ENCODE measurements at places on chromosomes 12 and 14.
A peak's percentile ranks its signal among the peaks of the same experiment; 100 is the strongest.

- DNase-seq: no peak
Observed at GRCh38 chr12:10688042-10688441, 14.2 kb upstream of the STYK1 start.

GRCh38 chr12:101795013-101795412 lies 35.7 kb downstream of the GNPTAB start:
- no peak for DNase-seq

GRCh38 chr12:96404696-96405095 lies 4.5 kb upstream of the CDK17 start:
- DNase-seq: peak; percentile 35

GRCh38 chr12:65836419-65837197 lies 12.3 kb downstream of the HMGA2 start:
- DNase-seq: no peak

DNA sequence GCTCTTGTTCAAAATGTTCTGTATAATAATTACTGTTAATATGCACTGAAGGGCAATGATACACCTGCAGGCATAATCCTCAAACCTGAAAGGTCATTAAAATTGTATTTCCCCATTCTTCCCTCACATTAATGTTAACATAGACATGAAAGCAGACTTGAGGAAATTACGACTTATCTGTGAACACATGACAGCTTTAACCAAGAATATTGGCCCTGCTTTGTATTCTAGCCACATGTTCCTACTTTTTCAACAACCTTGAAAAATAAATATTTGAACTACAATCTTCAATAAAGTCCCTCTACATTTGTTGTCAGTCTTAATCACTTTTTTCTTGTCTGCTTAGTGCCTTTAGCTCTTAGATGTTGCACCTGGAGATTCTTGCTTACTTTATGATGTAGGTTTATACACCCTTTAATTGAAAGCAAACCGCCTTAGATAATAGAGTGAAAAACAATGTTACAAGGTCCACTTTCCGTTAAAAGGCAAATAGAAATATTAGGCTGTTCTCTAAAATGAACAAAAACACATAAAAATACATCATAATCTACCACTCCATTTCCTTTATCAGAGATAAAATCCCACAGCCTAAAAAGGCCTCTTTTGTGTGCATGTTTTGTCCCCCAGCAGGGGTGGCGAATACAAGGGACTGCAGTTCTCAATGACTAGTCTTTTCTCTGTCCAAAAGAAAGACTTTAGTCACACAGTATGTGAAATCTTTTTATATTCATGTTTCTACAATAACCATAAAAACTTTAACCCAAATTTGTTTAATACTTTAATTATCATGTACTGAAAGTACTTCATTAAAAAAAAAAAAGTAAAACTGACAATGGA lies 55.9 kb downstream of the ZFC3H1 start:
- no peak for DNase-seq

- no peak for DNase-seq
Observed at GRCh38 chr14:103856607-103857006, 9.2 kb upstream of the PPP1R13B start.

DNA sequence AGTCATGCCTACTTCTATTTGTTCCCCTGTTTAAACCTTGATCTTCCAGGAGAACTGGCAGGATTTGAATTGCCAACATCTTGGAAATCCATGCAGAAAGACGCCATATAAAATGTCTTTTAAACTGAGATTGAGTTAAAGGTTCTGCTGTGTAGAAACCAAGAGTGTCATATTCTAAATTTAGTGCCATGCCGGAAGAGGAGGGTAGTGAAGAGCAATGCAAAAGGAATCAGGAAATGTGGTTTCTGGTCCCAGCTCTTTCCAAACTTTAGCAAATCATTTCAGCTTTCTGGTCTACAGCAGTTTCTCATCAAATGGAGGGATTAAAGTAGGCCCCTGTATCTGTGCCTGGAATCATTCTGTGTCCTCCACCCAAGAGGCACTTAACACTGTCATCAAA lies 85.7 kb downstream of the BTG1 start:
- DNase-seq: peak; percentile 69

- DNase-seq: peak; percentile 84
Observed at GRCh38 chr14:75589931-75590330, 11.5 kb downstream of the FLVCR2 start.

- no peak for DNase-seq
Observed at GRCh38 chr14:36022765-36023410, 153.6 kb downstream of the PTCSC3 start.

DNA sequence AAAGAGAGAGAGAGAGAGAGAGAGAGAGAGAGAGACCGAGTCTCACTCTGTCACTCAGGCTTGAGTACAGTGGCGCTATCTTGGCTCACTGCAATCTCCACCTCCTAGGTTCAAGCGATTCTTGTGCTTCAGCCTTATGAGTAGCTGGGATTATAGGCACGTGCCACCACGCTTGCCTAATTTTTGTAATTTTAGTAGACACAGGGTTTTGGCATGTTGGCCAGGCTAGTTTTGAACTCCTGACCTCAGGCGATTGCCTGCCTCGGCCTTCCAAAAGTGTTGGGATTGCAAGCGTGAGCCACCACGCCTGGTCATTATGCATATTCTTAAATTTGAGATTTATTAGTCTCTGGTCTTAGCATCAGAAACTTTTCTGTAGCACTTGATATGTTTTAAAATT lies 317.9 kb upstream of the ATP2B1 start:
- no peak for DNase-seq

- peak; percentile 81 for DNase-seq
Observed at GRCh38 chr14:55123101-55123500, 6.0 kb upstream of the LGALS3 start.

GRCh38 chr14:67438969-67439368 lies 27.0 kb upstream of the PLEK2 start:
- no peak for DNase-seq

DNA sequence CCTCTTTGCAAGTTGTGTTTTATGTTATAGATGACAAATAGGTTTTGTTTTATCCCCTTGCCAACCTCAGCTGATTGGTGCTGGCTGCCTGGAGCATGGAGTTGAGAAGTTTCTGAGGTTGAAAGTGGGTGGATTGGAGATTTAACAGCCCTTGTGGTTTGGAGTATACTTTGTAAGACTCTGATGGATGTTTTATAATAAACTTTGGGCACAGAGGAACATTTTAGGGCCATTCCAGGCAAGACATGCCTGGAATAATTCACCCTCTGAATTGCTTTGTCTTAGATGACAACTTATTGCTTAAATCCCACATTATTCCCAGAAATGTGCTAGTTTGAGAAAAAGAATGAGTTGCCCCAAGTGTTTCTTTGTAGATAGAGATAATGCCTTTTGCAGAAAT lies 158.9 kb downstream of the SLC5A8 start:
- no peak for DNase-seq

DNA sequence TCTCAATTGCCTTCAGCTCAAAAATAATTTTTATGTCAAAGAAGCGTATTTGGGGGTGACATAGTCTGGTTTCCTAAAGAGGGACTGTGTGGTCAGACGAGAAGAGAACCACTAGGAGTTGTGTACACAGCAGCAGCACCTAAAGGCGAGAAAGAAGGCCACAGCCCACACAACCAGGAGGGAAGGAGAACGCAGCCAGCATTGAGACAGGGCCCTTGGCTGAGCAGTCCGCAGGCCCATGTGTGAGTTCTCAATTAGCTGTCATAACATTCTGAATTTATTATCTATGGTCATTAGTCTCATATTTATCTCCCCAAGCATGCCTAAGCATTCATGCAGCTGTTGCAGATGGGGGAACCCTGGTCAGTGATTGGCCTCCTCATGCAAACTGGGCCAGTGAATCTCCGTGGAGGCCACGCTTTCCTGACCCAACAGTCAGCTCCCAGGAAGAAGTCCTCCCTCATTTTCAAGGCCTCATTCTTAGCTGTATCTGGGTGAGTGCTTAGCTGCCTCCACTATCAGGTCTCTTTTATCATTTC lies 81.2 kb upstream of the ATF7IP start:
- DNase-seq: no peak

DNA sequence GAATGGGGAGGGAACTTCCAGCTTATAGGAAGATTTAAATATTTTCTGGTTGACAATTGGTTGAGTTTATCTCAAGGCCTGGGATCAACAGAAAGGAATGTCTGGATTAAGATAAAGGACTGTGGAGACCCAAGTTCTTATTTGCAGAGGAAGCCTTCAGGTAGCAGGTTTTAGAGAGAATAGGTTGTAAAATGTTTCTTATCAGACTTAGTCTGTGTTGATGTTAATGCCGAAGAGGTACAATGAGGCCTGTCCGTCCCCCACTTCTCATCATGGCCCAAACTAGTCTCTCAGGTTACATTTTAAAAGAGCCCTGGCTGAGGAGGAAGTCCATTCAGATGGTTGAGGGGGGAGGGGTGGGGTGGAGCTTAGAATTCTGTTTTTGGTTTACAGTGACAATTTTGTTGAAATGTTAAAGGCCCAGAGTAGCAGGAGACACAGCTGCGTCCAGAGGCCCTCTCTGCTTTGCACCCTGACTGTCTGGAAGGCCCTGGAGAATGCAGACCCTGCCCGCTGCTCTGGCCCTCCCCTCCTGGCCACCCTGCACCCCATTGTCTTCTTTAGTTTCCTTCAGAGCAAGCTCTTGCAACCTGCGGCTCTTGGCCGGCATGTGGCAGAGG lies 672.5 kb upstream of the TMEM132C start:
- DNase-seq: no peak

GRCh38 chr12:5587711-5588121 lies 155.8 kb downstream of the NTF3 start:
- DNase-seq: no peak

DNA sequence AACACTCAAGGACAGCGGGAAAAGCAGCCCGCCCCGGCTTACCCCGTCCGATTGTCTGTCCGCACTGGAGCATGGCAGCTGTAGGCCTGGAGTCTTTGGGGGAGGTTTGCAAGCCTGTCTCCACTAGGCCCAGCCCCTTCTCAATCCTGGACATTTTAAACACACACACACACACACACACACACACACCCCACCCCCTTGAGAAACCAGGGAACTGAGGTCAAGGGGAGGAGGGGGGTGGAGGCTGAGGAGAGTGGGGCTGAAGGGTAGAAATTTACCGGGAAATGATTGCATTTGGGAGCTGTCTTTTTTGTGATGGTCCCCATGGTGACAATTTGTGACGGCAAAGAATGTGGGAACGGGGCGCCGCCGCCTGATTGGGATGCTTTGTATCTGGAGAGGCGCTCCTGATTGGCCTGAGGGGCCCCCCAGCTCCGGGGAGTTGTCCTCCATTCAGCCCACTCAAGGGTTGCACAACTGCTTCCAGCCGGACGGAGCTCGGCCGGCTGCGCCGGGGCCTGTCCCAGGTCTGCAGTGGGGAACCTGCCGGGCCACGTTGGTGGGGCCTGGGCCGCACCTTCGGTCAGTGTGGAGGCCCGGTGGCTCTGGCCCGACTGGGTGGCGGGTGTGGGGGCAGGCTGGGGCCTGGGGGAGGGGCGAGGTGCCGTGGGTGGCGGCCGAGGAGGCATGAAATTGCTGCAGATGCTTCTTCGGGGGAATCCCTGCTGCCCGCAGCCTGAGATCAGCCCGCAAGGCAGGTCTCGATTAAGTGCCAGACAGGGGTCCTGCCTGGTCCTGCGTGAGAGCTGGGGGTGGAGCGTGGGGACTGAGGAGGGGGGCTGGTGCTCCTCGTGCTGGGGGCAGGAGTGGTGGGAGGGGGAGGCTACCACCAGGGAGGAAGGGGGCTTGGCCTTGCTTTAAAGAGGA lies at the start of gene FAM181A:
TSS of gene FAM181A (plus strand) at position 472 of the 927 bp plus-strand sequence. CDS start 942 bp downstream, outside the sequence.
- DNase-seq: no peak

DNA sequence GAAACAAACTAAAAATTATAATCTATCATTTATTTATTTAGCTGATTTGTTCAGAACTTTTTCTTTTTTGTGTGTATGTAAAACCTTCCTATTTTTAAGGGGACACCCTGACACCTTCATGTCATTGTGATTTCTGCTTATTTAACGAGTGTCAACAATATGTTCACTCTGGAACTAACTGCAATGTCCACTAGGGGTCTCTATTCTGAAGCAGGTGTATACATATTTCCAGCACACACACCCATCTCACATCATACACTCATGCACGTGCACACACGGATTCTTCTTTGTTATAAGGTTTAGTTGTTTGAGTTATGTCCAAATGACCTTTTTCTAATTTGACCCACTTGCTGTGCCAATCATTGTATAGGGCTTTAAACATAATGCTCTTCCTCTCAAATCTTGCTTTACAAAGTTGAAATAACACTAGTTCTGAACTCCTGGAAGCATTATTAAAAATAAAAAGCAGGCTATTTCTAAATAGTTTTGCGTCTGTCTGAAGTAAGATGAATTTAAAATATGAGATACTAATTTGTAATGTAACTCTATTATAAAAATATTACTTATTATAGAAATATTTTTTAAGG lies 15.5 kb downstream of the E2F7 start:
- peak; percentile 58 for DNase-seq

DNA sequence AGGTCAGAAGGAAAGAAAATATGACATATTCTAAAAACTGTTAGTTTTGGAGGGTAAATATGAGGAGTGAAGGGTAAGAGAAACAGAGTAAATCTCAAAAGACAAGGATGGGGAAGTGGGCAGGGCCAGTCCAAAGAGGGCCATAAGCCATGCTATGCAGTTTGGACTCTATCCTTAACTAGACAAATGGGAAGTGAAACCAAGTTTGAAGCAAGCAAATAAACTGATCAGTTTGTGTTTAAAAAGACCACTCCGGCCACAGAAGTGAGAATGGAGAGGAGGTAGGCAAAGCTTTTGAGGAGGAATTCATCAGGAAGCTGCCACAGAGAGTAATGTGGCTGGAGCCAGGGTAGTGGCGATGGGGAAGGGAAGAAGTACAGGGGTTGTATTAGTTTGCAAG lies 37.5 kb upstream of the DAAM1 start:
- DNase-seq: peak; percentile 72

DNA sequence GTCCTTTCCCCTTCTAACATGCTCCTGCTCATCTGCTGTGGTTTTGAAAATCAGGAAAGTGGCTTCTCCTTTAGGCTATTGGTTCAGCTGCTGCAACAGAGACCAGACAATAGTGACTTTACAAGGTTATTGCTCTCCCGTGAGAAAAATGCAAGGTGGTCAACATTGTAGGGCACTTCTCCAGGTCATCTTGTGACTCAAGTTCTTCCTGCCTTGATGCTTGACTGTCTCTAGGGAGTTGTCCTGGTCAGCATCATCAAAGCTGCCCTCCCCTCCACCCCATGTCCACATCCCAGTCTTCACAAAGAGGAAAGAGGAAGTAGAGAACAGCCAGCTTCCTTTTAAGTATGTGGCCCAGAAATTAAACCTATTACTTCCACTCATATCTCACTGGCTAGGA lies 3.9 kb upstream of the TMEM63C start:
- peak; percentile 28 for DNase-seq

DNA sequence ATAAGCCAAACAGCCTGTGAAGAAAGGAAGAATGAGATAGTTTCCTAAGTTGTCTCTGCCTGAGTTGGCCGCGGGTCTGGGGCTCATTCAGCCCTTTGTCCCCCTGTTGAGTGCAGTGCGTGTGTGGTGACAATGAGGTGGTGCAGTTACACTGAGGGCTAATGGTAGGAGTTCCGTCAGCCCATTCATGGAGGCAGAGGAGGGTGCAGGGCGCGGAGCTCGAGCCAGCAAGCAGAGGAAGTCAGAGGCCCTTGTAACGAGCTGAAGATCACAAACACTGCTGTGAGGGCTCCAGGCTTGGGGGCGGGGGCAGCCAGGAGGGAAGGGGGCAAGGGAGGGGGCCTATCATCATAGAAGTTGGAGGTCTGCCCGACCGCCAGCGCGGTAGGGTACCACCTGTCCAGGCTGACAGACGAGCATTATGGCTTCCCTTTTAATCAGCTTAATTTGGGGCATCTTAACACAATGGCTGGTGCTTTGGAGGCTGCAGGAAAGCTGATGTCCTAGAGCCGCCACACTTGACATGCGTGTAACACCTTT lies 20.5 kb downstream of the CCND2 start:
- no peak for DNase-seq

All from inflammatory macrophage treated with lipopolysaccharide for 4 hours (primary cell).